ENCODE measurements at places on chromosomes 7 and 10.

DNA sequence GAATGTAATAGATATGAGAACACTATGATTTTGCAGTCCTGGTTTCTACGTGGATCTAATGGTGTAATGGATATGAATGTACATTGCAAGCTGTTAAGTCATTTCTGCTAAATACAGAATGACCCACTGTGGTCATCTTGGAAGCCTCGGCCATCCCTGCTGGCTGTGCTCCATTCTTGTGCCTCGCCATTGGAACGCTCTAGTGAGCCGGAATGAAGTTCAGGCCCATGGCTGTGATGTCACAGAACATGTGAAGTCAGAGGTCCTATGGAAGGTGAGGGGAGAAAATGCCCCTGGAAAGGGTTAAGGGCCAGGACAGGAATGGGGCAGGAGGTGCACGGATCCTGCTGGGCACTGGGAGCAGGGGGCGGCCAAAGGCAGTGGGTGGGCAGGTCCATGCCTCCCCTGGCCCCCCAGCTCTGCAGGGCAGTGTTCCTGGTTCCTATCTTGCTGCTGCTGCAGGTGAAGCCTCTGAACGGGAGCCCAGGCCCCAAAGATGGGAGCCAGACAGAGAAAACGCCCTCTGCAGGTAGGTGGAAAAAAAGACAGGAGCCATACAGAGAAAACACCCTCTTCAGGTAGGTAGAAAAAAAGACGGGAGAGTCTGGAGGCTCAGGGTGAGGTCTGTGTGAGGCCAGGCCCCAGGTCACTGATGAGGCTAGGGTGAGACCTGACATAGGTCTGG lies at the start of gene LLCFC1:
TSS of gene LLCFC1 (plus strand) at position 259 of the 685 bp plus-strand sequence. CDS start at position 397, 138 bp downstream.
- no peak for DNase-seq

GRCh38 chr7:96970739-96971138 lies 34.6 kb upstream of the DLX6 start:
- DNase-seq, result no peak

DNA sequence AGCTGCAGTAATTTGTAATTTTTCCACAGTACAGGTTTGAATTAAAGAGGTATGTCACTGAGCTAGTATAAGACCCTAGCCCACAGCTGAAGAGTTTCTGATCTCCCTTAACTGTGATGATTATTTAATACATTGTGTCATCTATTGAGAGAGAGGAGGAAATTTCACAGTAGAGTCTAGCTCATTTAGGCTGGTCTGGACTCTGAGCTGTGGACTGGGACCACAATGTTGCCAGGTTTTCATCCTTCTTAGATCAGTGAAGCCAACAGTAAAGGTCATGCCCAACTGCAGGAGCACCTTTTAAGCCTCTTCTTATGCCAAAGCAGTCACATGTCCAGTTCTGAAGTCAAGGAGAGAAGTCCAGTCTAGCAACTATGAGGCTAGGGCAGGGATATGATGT lies 8.9 kb downstream of the TES start:
- DNase-seq, result no peak

DNA sequence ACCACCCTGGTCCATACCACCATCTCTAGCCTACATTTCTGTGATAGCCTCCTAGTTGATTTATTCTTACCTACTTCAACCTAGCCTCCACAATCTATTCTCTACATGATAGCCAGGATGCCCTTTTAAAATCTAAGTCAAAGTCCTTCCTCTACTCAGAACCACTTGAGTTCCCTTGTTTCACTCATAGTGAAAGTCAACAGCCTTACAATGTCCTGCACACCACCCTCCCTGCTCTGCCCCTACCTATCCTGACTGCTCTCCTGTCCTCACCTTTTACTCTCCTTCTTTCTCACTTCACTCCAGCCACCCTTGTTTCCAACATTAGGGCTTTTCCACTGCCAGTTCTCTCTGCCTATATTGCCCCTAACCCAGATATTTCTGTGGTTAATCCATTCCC lies 146.7 kb downstream of the GRM3 start:
- DNase-seq, result no peak

DNA sequence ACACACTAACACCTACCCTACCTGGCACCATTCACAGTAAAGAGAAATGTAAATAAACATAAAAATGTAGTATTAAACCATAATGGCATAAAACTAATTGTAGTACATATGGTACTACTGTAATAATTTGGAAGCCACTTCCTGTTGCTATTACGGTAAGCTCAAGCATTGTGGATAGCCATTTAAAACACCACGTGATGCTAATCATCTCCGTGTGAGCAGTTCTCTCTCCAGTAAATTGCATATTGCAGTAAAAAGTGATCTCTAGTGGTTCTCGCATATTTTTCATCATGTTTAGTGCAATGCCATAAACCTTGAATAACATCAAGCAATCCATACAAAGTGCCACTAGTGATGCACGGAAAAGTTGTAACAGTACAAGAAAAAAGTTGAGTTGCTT lies 75.4 kb downstream of the CFTR start:
- no peak for DNase-seq

GRCh38 chr10:26870766-26871165 lies 10.0 kb upstream of the ABI1 start:
- no peak for DNase-seq

- no peak for DNase-seq
Observed at GRCh38 chr10:71978476-71978875, 14.3 kb downstream of the CHST3 start.

DNA sequence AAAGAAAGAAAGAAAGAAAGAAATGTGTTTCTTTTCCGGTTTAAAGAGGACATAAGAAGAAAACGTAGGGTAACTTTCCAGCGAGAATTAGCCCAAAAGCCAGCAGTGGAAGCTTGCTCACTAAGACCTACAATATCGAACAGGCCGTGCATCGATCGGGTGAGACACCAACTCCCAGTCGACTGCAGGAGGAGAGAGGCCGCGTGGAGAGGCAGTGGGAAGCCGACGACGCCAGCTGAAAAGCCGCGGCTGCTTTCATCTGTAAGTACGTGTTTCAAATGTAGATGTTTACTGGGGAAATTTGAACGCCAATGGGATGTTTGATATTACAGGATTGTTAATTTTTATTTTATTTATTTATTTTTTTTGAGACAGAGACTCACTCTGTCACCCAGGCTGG lies 28.6 kb upstream of the GIMAP8 start:
- no peak for DNase-seq

GRCh38 chr10:14860791-14861190 lies 17.9 kb upstream of the SUV39H2 start:
- DNase-seq, result no peak

GRCh38 chr7:28739826-28740225 lies 218.3 kb downstream of the TRIL start:
- no peak for DNase-seq

GRCh38 chr10:5514226-5514850 lies 10.4 kb upstream of the CALML3 start:
- DNase-seq, result no peak

DNA sequence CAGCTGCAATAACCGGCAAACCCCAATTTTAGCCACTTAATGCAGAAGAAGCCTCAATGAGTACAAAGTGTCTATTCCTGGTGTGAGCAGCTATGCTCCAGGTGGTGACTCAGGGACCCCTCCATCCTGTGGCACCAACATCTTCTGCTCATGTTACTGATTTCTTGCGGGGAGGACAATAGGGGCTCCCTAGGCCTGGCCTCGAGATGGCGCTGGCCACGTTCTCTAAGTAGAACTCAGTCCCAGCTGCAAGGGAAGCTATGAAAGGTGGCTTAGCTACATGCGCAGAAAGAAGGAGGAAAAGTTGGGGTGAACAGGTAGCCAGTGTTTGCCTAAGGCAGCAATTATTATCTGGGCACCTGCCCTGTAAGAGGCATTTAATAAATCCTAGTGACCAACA lies 6.6 kb downstream of the GJD4 start:
- no peak for DNase-seq

DNA sequence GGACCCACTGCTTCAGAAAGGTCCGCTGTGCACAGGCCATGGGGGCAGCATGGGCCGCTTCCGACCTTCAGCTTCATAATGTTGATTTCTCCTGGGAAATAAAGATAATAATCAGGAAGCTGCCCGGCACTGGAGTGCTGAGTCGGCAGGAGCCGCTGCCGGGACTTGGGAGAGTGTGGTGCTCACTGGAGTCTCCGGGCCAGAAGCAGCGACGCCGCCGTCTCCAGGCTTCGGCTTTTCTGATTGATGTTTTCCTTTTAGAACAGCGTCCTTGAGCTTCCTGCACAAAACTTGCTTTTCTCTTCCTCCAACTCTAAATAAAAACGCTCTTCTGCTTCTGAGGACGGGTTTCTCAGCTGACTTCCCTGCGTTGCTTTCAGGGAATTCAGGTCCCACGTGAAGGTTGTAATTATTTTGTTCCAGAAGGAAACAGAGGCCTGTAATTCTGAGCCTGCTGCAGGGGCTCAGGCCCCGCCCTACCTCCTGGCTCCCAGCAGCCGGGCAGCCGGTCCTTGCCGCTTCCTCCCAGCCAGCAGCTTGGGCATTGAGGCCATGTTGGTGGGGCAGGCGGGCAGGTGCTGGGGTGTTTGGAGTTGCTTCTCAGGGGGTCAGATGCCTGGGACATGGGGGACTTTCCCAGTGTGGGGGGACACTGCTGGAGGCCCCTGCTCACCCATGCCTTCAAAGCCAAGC lies 14.7 kb downstream of the PWWP2B start:
- peak; percentile 53 for DNase-seq

DNA sequence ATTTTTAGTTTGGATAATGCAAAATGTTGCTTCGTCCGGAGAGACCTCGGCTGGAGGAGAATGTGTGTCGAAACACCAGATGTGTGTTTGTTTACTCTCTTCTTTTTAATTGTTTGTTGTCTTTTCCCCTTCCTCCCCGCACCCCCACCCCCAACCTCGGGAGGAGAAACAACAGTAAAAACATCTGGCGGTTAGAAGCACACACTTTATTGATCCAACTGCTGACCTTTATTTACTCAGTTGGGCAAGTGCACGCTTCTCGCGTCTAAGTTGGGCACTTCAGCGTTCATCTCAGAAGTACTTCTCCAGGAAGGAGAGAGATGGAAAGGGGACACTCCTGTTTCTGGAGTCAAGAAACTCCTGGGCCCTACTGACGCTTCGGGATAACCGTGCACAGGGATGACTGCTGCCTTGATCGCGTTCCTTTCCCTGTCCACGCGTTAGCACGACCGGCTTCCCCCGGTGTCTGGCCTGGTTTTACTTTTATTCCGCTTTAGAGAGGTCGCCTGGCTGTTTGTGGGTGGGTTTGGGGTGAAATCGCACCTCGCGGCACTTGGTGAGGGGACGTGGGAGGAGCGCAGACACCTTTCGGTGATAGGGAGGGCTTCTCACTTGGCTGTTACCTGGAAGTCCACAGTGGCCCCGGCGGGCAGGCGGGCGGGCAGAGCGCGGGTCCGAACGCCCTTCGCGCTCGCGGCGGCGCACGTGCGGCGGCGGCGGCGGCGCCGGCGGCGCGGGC lies 168.3 kb upstream of the PPP1R3A start:
- DNase-seq, result peak; percentile 35

GRCh38 chr7:55083206-55083605 lies 64.4 kb downstream of the EGFR start:
- no peak for DNase-seq

GRCh38 chr10:96850825-96851224 lies 18.7 kb downstream of the LCOR start:
- no peak for DNase-seq

GRCh38 chr7:110170841-110171240 lies 920.1 kb upstream of the LRRN3 start:
- no peak for DNase-seq

- DNase-seq, result no peak
Observed at GRCh38 chr7:18414885-18415284, 80.7 kb upstream of the HDAC9 start.

- DNase-seq, result no peak
Observed at GRCh38 chr7:111364413-111364812, 197.9 kb downstream of the IMMP2L start.

DNA sequence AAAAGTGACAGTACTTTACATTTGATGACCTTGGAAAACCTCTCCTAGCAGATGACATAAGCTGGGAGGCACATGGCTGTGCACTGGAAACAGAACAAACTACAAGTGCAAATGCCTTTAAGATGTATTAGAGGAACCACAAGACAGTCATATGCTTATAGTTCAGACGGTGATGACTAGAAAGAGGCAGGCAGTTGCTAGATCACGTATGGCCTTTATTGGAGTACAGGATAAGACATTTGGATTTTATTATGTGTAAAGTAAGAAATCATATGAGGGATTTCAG lies 290.0 kb downstream of the SORCS1 start:
- peak; percentile 86 for DNase-seq

DNA sequence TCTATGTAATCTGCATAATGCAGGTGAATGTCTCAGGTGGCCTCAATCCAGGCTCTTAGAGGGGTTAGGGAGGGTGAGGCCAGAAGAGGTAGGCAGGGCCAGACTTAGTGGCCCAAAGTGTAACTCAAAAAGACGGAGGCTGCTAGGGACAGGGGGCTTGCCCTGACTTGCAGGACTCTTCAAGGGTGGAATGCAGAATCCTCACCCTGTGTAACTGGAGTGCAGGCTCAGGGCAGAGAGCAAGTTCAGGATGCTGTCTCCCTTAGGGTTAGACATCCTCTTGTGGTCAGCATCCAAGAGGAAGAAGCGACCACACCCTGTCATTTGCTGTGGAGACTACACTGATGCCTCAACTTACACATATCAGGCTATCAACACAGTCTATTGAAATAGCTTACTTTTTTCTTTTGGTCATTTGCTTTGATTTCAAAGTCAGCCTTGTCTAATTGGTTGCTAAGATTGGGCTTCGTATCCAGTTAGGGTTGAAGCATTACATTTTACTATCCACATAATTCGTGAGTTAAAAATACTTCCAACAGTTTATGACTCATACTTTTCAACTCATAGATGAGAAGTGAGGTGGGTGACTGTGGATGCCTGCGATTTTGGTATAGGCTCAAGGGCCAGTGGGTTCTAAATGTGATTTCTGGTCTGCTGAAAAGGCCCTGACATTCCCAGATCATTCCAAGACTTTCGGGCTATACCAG lies 563.6 kb downstream of the SUGCT start:
- no peak for DNase-seq

GRCh38 chr7:74302745-74303221 lies 13.6 kb downstream of the CLIP2 start:
- no peak for DNase-seq

GRCh38 chr10:88082806-88083596 lies 219.6 kb downstream of the PTEN start:
- DNase-seq, result peak; percentile 40

GRCh38 chr7:24341691-24342413 lies 57.9 kb downstream of the NPY start:
- no peak for DNase-seq

GRCh38 chr10:24463611-24464426 lies 254.9 kb downstream of the KIAA1217 start:
- no peak for DNase-seq

GRCh38 chr7:24701261-24702235 lies 55.7 kb downstream of the GSDME start:
- DNase-seq, result no peak

DNA sequence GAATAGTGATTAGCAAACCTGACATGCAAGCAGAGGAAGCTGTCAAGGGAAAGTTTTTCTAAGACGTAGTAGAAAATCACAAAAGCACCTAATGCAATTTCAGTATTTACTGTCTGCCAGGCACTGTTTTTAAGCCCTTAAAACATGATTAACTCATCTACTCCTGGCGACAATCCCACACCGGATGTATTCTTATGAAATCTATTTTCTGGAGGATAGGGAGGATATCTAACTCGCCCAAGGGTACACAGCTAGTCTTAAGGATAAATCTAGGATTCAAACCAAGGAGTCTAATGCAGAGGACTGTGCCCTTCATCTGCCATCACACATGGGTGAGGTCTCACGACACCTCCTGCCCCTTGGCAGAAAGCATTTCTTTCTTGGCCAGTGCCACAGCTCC lies 47.8 kb upstream of the FIGNL1 start:
- no peak for DNase-seq

GRCh38 chr7:38411404-38411803 lies 138.0 kb upstream of the TARP start:
- no peak for DNase-seq

GRCh38 chr10:59905731-59906416 lies 482 bp downstream of the CCDC6 start:
- no peak for DNase-seq
